CD4-positive, alpha-beta T cell treated with Interleukin-2 at 100 ng/mL for 4 hours (primary cell): ENCODE measurements at places on chromosomes 4 and X.

DNA sequence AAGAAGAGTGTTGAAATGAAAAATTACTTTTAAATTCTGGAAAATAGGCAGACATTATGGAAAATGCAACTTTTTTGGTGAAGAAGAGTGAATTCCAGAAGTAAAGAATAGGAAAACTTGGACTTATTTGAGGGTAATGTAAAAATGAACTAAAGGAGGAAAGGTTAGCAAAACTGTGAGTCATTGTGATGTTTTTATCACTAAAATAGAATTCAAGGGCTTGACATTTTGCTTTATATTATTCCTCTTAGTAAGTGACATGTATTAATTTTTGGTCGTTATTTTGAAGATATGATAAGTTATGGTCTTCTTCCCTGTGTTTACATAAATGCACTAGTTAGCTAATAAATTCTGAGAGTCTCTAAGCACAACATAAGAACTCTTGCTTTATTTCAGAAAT lies 390.9 kb downstream of the FAT4 start:
- DNase-seq, result no peak

- DNase-seq, result no peak
These were observed 29.5 kb downstream of the SORBS2 start for GRCh38 chr4:185782523-185782922.

DNA sequence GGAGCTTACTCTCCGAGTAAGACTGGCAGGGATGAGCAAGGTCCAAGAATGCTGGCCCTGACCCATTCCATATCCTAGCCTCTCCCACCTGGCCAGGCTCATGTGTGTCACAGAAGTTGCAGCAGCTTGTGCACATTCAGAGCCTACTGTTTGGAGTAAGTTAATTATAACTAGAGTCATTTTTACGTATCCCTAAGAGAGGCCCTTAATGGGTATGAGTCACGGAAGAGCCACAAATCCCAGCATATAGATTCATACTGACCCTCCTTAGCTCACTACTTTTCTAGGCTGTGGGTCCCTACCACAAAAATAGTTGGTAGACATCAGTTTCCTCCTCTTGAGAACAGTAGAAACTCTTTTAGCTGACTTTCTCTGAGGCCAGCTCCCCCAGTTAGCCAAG lies 118.3 kb upstream of the FRG1 start:
- no peak for DNase-seq

DNA sequence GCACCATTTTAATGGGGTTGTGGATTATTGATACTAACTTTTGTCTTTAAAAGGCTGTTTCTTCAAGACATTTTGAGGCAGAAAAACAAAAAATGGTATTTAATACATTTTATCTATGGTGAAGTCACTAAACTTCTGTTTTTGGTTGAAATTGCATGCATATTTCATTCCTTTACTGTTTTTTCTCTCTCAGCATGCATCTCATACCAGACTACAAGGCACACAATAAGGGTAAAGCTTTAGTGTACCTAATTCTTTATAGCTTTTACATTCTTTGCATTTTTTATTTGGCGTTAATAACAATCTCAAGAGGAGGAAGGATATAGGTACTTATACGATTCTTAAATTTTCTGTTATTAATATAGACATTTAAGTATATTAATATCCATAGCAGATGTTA lies 151.0 kb upstream of the DKK2 start:
- no peak for DNase-seq

- DNase-seq, result no peak
These were observed 198.1 kb downstream of the LRBA start for GRCh38 chr4:150817017-150817416.

- DNase-seq, result no peak
These were observed 35.9 kb downstream of the GYPA start for GRCh38 chr4:144104509-144105130.

DNA sequence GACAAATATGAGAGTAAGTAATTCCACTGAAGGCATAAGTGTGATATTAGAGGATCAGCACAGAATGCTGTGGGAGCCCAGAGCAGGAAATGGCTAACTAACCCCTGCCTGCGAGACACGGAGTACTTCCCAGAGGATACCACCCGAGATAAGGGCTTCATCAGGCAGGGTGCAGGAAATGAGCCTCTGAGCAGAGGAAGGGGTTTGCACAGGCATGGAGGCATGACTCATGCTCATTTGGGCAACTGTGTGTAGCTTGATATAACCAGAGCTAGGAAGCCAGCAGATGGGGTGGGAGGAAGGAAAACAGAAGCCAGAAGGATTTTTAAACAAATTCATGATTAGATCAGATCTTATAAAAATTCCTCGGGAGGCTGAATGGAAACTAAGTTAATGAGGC lies 70.0 kb upstream of the TSPAN5 start:
- DNase-seq, result no peak

- DNase-seq, result no peak
These were observed 24.9 kb downstream of the CD99L2 start for GRCh38 chrX:150873616-150874015.

GRCh38 chr4:145525291-145525740 lies 43.7 kb downstream of the SMAD1 start:
- no peak for DNase-seq

DNA sequence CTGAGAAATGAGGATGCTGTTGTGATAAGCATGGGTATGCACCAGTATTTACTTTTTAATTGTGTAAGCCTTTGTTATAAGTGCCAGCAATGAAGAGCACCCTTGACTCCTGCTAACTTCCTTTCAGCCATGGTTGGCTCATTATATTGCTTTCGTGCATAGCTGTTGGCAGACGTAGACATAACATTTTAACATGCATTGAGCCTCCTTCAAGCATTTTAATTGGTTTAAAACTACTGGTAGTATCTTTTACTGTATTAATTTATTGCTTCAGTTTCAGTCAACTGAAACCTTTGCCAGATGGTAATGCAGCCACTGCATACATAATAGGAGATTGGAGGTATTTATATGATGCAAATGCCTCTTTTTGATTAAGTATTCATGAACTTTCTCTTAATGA lies 1285.4 kb downstream of the PCDH18 start:
- DNase-seq, result no peak

GRCh38 chrX:11064851-11065600 lies 46.1 kb upstream of the HCCS start:
- no peak for DNase-seq

- peak; percentile 68 for DNase-seq
These were observed 49.4 kb downstream of the RTL9 start for GRCh38 chrX:110407910-110408545.

GRCh38 chrX:150983521-150984168 lies 510 bp downstream of the HMGB3 start:
- no peak for DNase-seq

DNA sequence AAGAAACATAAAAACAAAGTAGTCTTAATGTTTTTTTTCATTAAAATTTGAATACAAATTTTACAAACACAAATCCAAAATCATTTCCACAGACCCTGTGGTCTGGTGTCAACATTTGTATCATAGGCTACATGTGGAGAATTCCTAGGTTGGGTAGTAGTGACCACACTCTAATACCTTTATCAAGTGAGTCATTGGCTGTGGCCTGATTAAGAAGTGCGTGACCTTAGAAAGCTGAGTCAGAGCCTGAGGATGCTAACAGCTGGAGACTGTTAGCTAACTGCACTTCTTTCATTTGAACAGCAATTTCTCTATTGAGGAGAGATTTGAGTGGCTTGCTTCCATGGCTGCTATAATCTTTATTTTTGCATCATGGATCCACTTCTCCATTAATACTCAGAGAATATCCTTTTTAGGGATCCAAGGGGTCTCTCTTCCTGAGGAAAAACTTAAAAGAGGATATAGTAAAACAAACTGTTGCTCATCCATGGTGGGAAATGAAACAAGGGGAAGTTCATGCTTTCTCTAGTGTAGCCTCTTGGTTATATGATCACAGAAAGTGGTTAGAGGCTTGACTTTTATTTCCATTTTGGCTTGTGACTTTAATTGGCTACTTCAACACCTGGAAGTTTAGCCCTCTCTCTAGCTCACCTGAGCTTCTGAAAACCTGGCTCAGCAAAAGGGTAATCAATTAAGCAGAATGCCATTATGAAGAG lies 335.8 kb downstream of the PABPC4L start:
- DNase-seq, result no peak

DNA sequence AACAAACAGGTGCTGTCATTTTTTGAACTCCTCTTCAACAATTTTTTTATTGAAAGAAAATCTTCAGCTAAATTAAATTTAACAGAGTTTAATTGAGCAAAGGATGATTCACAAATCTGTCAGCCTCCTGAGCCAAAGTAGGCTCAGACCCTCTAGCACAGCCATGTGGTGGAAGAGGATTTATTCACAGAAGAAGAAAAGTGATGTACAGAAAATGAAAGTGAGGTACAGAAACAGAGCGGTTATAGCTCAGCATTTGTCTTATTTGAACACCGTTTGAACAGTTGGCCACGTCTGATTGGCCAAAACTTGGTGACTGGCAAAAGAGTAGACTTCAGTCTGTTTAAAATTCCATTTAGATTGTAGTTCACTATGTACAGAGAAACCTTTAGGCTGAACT lies 217.3 kb downstream of the SPANXN1 start:
- no peak for DNase-seq

DNA sequence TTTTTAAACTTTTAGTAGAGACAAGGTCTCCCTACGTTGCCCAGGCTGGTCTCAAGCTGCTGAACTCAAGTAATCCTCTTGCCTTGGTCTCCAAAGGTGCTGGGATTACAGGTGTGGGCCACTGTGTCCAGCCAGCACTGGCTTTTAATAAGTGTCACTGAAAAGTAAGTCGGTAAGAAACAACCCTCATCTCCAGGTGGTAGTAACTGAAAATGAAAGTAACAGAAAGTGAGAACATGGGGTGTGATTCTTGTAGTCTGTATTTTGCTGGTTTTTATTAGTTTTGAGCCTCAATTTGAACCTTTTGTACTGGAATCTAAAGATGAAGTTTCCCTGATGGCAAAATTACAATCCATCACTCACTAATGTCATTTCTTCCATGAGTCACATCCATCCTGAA lies 238.1 kb upstream of the AGA start:
- no peak for DNase-seq

DNA sequence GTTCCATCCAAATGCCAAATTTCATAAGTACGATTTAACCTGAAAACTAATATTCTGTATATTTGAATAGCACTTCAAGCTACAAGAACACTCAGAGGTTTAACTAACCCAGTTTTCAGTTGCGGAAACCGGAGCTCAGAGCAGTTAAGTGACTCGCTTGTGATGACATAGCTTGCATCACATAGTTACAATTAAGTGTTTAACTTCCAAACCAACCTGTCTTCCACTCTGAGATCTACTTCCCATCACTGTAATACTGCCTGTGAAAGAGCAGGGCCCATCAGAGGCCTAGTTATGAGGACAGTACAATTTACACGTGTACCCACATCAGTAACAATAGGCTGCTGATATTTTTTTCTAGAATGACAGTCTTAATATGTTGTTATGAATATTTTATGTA lies 120.3 kb downstream of the MAD2L1 start:
- DNase-seq, result no peak

DNA sequence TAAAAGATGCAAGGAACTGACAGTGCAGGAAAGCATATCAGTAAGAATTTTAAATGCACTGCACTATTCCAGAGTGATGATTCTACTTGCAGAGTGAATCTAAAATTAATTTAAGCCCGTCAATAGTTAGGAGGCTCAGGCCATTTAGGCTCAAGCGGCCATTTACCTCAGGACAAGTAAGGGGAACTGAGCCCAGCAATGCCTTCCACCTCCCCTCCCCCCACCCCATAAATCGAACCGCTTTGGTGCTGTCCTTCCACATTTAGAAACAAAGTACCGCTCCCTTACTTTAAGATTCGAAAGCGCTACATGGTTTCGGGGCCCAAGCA lies 665 bp downstream of the RBM41 start:
- no peak for DNase-seq

- DNase-seq, result no peak
These were observed 144.5 kb downstream of the EVC2 start for GRCh38 chr4:5563856-5564255.

GRCh38 chrX:149682956-149683947 lies 28.6 kb upstream of the MAGEA11 start:
- DNase-seq, result no peak

DNA sequence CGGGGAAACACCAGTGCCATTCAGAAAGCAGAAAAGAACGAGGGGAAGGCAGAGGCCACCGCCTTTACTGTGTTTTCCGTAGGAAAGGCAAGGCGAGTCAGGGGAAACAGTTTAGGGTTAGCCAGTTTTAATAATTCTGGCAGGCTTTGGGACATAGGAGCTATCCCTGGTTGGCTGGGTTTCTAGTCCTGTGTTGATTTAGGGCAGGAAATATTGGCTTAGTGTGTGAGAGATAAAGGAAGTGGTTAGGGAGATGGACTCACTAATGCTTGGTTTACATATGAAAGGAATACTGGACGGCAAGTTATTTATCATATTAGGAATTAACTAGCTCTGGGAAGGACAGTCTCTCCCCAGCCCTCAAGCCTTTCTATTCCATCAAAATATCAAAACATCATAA lies 53.1 kb downstream of the SYNPO2 start:
- DNase-seq, result no peak

GRCh38 chr4:2733844-2734574 lies 22.1 kb downstream of the TNIP2 start:
- DNase-seq, result no peak

- no peak for DNase-seq
These were observed 286.8 kb upstream of the VCX3A start for GRCh38 chrX:6821730-6822129.

- DNase-seq, result no peak
These were observed 659.6 kb upstream of the INTU start for GRCh38 chr4:126973201-126973600.

DNA sequence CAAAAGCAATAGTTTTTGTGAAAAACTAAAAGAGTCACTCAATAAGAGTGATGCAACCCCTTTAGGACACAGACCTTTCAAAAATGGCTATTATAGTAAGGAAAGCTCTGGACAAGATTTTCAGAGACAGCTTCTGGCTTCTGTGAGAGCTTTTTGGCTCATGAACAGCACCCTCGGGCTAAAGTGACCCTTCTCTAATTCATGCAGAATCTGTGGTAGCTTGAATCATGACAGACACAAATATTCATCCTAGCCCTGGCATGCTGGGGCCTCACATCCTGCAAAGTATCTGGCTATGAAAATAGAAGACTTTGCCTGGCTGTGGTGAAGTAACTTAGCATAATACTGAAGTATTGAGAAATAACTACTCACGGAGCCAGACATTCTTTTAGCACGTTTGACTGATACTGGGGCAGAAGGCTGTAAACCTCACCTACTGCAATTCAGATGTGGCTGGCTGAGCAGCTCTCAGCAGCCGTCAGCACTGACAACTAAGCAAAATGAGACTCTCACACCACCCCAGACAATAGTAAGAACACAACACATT lies 327.3 kb downstream of the MAPK10 start:
- DNase-seq, result no peak

- DNase-seq, result no peak
These were observed 63.6 kb downstream of the HADH start for GRCh38 chr4:108053251-108053711.

- DNase-seq, result no peak
These were observed 13.0 kb downstream of the FGD1 start for GRCh38 chrX:54482839-54483593.

DNA sequence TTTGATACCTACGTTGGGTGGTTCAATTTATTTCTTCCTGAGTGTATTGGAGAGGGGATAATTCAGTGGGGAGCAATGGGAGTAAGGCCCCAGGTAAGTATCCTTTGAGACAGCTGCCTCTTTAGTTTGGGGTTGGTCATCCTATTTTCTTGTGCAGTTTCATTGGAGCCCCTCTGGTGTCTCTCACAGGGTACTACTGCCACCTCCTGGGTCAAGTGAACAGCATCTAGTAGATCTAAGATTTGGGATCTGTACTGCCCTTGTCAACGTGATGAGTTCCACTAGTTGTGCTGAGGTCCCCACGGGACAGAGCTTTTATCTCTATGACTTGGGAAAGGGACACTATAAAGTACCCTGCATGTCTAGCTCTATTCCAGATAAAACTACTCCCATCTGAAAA lies 80.6 kb downstream of the PBDC1 start:
- peak; percentile 52 for DNase-seq
